ENCODE measurements at places on chromosomes 6 and 20.

GRCh38 chr6:16998461-16998860 lies 103.4 kb upstream of the STMND1 start:
- no peak for DNase-seq

DNA sequence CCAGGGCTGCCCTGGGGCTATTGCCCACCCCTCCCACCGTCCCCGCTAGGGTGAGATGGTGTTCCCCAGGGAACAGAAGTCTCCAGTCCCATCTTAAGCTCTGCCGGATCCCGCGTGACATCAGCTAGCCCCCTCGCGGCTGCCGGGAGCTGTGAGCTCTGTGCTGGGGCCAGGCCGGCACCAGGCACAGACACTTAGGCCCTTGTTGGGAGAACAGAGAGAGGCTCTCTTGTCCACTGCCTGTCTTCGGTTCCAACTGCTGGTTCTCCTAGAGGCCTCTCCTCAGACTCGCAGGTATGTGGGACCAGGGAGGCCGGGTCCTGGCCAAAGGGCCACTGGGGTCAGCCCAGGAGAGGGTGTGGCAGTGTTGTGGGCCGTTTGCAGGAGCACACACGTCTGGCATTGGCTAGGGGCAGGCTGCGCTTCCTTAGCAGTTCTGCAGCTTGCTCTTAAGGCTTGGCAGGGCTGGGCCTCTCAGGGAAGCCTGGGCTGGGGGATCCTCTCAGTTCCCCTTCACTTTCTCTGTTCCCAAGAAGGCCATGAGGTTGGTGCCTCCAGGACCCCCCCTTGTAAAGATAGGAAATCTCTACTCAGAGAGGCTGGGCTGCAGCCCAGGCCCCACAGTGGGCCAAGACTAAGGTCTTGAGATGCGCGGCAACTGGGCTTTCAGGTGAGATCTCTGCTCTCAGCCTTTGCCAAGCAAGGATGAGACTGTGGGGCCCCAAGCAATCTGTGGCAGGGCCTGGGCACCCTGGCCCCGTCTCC lies 6.3 kb downstream of the SGK2 start:
- no peak for DNase-seq

GRCh38 chr6:129725341-129725740 lies 15.4 kb upstream of the ARHGAP18 start:
- no peak for DNase-seq

DNA sequence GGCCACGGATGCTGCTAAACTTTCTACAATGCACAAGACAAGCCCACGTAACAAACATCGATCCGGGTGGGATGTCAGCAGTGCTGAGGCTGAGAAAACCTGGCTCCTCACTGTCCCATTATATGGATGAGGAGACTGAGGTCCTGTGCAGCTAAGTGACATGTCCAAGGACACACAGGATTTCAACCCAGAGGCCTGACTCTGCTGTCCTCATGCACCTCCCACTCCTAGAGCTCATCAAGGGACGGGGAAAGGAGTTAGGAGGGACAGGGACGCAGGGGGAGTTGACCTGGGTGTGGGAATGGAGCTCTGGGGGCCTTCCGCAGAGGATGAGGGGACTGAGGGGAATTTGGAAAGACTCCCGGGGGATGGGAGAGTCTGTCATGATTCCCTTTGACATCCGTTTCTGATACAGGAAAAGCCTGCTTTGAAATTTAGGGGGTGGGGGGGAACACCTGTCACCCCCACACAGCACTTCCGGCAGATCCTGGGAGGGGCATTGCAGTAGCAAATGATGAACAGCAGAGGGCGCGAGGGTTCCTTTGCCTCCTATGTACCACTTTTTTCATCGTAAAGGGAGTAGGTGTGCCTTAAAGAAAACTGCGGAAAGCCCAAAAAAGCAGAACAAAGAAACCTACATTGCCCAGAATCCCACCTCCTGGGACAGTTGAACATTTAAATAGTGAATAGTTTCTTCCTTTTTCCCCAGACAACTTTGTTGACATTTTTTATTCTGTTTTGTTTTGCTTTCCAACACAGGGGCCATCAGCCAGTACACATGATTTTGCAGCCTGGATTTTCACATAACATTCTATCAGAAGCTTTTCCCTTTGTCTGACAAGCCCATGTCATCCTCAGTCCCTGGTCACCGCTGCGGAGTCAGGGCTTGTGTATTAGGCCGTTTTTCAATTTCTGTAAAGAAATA lies 48.6 kb downstream of the SLC2A10 start:
- DNase-seq, result peak; percentile 67

GRCh38 chr20:20752712-20753111 lies 40.3 kb upstream of the RALGAPA2 start:
- DNase-seq, result no peak

GRCh38 chr6:143607168-143607567 lies 70.6 kb upstream of the PHACTR2 start:
- no peak for DNase-seq

DNA sequence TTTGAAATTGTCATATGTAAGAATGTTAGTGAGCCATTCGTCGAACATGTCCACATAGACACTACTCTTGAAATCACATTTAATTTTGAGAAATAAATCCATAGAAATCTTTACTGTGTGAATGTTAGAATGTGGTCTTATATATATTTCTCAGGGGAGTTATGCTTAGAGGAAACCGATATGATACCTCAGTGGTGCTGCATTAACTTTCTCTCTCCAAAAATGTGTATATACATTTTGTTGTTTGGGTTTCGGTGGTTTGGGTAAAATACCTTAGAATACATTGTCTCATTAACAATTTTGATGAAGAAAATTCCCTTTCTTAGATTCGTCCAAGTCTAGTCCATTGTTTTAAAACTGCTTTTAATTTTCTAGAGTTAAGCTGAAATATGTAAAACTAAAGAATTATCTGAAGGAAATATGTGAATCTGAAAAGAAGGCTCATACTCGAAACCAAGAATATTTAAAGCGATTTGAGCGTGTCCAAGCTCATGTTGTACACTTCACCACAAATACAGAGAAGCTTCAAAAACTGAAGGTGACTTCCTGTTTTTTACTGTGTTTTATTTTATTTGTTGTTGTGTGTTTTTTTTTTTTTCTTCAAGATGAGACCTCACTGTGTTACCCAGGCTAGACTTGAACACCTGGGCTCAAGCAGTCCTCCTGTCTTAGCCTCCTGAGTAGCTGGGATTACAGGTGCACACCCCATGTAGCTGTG lies 10.3 kb downstream of the KIZ start:
- no peak for DNase-seq

- DNase-seq, result no peak
Measured at GRCh38 chr6:42503894-42504293, 52.2 kb upstream of the TRERF1 start.

DNA sequence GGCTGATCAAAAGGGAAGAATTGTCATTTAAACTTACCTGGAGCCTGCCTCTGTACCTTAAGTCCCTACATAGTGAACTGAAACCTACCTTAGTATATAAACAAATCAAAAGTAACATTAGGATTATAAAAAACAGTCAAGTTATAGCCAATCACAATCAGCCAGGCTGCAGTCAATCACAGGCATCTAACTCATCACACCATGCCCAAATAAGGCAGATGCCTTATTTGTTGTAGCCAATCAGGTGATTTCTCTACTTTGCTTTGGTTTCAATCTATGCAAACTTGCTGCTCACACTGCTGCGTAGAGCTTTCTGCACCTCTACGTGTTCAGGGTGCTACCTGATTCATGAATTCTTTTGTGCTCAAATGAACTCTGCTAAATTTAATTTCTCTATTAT lies 18.3 kb upstream of the DEFB113 start:
- DNase-seq, result no peak

- DNase-seq, result no peak
Measured at GRCh38 chr20:52461582-52461981, 270.0 kb upstream of the ZFP64 start.

GRCh38 chr6:108914235-108915022 lies 66.2 kb downstream of the ARMC2 start:
- peak; percentile 45 for DNase-seq

DNA sequence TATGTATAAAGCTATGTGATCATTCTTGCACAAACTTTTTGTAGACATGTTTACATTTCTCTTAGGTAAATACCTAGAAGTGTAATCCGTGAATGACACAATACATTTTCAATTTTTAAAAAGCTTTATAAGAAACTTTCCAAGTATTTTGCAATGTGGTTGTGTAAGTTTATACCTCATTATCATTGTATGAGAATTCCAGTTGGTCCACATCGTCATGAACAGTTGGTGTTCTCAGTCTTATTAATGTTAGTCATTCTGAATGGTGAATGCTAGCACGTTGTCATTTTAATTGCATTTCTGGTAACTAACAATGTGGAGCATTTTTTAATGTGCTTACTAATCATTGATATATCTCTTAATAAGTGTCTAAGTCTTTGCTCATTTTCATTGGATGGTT lies 116.5 kb upstream of the F13A1 start:
- no peak for DNase-seq

GRCh38 chr6:169188475-169188874 lies 65.2 kb downstream of the THBS2 start:
- no peak for DNase-seq

DNA sequence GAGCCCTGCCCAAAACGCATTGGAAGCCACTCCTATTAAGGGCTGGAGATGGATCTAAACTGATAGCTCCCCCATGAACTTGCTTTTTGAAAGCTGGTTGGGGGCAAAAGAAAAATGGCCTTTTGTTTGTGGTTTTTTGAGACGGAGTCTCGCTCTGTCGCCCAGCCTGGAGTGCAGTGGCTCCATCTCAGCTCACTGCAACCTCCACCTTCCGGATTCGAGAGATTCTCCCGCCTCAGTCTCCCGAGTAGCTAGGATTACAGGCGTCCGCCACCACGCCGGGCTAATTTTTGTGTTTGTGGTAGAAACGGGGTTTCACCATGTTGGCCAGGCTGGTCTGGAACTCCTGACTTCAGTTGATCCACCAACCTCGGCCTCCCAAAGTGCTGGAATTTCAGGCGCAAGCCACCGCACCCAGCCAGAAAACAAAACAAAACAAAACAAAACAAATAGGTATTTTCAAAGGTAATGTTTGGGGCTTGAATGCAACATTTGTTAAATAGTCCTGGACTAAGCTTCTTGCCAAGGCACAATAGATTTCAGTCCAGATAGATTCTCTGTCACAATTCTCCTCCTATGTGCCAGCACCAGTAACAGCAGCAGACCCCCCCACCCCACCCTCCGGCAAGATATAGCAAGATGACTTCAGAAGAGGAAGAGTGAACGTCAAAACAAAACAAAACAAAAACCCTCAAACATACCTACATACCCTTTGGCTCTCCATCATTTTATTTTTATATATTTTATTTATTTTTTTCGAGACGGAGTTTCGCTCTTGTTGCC lies 26.5 kb upstream of the ABT1 start:
- DNase-seq, result peak; percentile 59

- DNase-seq, result no peak
Measured at GRCh38 chr20:20386192-20386591, 18.3 kb downstream of the INSM1 start.

DNA sequence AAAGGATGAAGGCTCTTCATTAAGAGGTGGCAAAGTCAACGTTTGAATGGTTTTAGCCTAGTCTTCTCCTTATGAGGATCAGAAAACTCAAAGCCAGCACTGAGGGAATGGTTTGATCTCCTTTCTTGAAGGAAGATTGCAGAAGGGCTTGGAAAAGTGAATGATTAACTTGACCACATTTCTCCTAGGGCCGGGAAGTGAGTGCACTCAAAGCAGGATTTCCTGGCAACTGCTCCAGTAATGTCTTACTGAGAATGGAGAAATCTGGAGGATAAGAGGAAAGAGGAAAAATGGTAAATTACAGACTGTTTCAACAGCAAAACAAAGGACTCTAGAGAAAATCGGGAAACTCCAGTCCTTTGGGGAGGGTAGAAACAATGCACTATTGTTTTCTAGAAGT lies 189.0 kb upstream of the FOXA2 start:
- DNase-seq, result no peak

GRCh38 chr20:45833883-45834796 lies 541 bp downstream of the SNX21 start:
- DNase-seq, result peak; percentile 60

- DNase-seq, result no peak
Measured at GRCh38 chr6:39849764-39850163, 57.6 kb downstream of the DAAM2 start.

DNA sequence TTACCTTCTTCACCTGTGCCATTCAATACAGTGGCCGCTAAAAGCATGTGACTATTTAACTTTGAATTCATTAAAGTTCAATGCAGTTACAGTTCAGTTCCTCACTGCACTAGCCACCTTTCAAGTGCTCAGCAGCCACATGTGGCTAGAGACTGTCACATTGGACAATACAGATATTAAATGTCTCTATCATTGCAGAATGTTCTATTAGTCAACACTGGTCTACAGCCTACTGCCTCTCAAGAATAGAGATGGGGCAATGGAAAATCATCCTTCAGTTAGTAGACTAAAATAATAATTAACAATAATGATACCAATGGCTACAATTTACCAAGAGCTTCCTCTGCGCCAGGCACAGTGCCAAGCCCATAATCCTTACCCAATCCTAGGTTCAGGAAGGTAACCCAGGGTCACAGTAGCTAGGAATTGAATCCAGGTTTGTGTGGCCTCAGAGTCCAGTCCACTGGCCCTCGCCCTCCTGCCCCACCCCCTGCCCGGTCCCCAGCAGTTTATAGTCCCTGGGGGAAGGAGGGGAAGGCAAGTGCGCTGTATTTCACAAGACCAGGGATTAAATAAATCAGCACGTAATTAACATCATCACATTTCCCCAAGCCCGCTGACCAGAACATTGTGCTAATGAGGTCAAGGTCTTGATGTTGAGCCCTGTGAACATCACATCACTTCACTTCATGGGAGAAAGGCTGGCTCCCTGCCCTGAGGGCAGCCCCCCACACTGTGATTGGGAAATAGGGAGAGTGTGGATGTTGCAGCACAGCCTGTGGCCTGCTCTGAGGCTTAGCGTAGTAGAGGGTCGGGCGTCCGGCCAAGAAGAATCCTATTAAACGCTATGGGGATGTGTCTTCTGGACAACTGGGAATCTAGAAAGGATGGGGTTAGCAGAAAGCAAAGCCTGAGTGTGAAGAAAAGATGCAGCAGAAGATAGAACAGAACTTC lies 147.2 kb downstream of the VEGFA start:
- DNase-seq, result no peak
